ENCODE measurements at places on chromosomes 5 and 9.

- DNase-seq: no peak
Observed at GRCh38 chr9:121620325-121620673, 31.1 kb upstream of the DAB2IP start.

GRCh38 chr5:125409234-125409860, 662.9 kb upstream of the ZNF608 start:
- DNase-seq: no peak

GRCh38 chr9:132163457-132163875, 1.6 kb downstream of the NTNG2 start:
- DNase-seq: no peak

DNA sequence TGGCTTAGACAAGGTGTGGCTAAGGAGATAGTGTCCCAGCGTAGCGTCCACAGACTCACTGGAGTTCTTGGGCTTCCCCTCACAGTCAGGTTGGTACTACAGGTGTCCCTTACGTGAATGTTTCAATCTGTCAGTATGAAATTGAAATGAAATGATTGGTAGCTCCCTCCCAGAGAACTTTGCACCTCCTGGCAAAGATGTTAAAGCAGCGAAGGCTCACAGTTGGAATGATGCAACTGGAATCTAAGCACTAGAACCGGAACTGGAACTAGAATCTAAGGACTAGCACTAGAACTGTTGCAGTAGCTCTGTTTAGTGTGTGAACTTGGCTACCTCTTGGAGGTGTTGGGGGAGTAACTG, 1.1 kb downstream of the SLC31A1 start:
- DNase-seq: no peak

DNA sequence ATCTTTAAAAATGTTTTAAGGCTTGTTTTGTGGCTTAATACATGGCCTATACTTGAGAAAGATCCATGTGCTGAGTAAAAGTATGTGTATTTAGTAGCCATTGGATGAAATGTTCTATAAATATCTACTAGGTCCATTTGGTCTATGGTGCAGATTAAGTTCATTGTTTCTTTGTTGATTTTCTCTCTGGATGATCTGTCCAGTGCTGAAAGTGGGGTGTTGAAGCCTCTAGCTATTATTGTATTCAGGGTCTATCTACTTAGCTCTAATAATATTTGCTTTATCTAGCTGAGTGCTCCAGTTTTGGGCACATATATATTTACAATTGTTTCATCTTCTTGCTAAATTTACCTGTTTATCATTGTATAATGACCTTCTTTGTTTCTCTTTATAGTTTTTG, 272.2 kb upstream of the NR4A3 start:
- no peak for DNase-seq

DNA sequence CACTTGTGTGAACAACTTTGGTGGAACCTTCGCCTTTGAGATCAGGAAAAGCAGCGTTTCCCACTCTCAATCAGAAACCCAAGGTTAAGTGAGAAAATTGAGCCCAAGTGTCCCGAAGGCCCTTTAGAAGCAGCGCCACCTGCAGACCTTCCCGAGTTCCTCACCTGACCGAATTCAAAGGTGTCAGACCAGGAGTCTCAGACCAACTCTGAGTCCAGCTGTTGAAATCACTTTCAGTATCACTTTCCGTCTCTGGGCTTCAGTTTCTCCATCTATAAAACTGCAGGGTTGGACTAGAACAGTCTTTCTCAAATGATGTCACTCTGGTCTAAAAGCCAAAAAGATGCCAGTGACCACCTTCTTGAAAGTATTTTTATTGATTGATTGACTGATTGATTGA, 31.7 kb upstream of the GRHPR start:
- DNase-seq: peak; percentile 29

DNA sequence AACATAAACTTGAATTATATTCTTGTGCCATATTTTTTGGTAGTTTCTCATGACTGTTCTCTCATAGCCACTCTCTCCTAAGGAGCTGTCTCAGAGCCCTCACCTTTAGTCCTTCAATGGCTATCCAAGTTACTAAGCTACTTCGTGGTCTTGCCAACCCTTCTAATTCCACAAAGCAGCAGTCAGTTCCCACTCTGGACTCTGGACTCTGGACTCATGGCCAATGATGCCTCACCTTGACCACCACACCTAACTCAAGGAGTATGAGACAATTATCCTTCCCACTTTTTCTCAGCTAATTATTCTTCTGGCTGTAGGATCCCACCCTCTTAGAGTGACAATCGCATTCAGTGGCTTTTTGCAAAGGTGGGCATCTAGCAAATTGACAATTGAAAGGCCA, 42.2 kb downstream of the TUSC1 start:
- no peak for DNase-seq

DNA sequence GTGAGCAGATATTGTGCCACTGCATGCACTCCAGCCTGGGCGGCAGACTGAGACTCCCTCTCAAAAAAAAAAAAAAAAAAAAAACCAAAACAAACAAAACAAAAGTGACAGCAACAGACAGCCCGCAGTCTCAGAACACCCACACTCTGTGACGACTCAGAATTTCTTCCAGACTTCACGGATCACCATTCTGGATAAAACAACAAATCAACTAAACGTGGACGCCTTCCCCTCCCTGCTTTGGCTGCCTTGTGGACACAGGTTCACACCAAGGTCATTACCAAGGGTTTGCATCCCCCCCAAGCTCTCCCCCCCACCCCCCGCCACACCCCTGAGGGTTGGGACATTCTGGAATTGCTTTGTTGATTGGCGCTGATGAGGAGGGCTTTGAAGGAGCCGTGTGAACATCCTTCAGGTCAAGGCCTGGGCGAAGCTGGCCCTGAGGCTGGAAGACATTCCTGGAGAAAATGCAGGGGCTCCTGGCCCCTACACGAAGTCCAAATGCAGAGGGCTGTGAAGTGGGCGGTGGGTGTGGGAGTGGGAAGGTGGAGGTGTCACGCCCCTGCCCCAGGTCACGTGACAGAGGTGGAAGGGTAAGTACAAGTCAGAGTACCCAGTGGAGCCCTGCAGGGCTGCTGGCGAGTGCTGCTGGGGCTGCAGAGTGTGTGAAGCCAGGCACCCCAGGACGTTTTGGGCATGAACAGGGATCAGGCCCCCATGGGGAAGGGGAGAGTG, 10.1 kb downstream of the LCN10 start:
- no peak for DNase-seq

DNA sequence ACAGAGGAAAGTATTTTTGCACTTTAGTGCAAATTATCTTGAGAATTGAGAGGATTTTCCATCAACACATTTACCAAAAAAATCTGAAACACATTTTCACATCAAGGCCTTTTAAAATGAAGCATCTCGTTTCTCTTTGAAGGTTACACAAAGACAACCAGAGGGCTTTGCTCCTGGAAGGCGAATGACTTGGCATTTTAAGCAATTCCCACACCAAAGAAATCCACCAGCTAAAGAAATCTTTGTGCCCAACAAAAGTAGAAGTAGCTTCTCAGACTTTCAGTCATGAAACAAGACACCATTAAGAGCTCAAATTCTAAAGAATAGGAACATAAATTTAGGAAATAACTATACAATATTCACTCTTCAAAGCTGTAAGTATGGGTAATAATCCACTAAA, 59.9 kb downstream of the HABP4 start:
- no peak for DNase-seq

- DNase-seq: peak; percentile 87
Observed at GRCh38 chr5:140342287-140342686, 4.1 kb downstream of the HBEGF start.

- DNase-seq: peak; percentile 2
Observed at GRCh38 chr5:80406980-80407734, 707 bp upstream of the ZFYVE16 start.

GRCh38 chr5:74055486-74056106, 429.6 kb downstream of the ARHGEF28 start:
- no peak for DNase-seq

DNA sequence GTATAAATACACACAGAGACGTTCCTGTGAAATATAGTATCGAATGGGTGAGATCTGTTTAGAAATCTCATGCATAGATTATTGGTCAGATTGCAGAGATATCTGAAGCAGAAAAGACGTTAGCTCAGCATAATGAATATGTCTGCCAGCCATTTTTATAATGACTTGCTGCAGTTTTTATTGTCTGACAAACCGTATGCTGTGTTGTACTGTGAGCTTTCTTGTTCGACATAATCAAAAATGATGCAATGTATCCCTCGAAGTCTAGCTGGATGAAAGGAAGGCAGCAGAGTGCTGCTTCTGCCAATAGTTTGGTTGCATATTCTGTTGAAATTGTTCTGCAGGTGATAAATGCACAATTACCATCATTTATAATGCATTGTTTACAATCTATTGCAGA, 514.9 kb upstream of the ARRDC3 start:
- no peak for DNase-seq

- DNase-seq: no peak
Observed at GRCh38 chr9:87461256-87461655, 36.4 kb upstream of the DAPK1 start.

DNA sequence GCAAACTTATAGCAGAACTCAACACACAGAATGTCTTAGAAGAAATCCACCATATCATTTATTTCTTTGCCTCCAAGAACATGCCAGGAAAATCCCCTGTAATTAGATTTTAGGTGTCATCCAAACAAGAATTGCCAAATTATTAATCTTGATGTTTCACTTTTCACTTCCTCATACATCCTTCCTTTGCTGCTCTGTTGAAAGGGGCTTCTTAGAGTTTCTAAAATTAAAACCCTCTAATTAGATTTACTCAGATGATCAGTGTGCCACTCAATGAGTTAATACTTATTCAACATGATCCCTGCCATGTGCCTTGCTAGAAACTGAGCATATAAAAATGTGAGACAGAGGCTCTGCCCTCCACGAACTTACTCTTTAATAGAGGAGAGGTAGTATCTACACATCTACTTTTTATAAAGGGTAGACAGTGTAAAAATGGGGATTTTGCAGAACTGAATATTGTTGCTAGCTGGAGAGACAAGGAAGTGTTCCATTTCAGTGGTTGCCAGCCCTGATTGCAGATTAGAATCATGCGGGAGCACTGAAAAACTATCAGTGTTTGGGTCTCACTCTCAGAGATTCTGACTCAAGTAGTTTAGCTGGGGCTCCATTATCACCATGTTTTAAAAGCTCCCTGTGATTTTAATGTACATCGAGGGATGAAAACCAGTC, 498.4 kb downstream of the TLE4 start:
- DNase-seq: no peak

- DNase-seq: no peak
Observed at GRCh38 chr9:127485995-127486394, 34.7 kb downstream of the LRSAM1 start.

GRCh38 chr5:31781772-31782171, 142.8 kb downstream of the PDZD2 start:
- DNase-seq: no peak

GRCh38 chr5:115542651-115543364, 1.8 kb downstream of the FEM1C start:
- DNase-seq: no peak

DNA sequence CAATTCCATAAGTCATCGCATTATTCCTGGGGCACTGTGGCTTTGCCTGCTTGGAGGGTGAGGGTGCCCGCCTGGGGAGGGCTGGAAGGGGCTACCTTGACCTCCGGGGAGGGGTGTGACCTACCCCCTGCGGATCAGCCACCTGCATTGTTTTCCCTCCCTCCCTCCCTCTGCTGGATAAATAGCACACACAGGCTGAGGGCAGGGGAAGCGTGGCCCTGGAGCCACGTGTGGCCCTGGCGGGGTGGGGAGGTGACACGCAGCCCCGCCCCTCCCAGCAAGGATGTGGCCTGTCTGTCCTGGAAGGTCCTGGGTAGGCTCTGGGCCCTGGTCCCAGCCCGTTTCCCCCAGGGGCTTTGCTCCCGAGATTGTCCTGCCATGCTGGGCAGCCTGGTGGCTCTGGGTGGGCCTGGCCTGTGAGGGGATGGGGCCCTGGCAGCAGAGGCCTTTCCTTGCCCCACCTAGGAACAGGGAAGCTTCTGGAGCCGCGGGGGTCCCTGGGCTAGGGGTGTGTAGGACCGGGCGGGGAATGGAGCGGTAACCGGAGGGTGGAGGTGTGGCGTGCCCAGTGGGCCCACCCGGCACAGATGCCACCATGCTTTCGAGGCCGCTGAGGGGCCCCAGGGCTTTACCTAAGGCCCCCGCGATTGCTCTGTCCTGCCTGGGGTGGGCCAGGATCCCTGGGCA, 33.4 kb downstream of the RXRA start:
- DNase-seq: no peak

GRCh38 chr9:7245976-7246580, 488.3 kb downstream of the KDM4C start:
- DNase-seq: no peak

DNA sequence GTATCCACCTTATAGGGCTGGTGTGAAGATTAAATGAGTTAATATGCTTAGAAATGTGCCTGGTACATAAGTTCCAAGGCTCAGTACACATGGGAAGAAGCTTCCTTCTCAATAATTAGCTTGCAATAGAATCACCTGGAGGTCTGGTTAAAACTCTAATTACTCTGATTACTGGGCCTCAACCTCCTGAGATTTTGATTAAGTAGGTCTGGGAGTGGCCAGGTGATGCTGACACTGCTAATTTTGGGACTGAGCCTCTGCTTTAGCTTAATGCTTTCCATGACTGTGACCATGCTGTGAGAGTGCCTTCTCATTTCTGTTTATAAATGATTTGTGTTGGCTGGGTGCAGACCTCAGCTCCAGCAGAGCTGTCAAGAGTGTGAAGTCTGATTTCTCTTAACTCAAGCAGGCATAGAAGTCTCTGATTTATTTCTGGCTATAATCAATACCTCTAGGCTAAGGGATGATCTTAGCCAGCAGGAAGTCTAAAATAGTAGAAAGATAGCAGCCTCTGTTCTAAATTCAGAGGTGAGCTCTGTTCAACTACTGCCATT, 85.3 kb upstream of the ZNF608 start:
- DNase-seq: no peak

DNA sequence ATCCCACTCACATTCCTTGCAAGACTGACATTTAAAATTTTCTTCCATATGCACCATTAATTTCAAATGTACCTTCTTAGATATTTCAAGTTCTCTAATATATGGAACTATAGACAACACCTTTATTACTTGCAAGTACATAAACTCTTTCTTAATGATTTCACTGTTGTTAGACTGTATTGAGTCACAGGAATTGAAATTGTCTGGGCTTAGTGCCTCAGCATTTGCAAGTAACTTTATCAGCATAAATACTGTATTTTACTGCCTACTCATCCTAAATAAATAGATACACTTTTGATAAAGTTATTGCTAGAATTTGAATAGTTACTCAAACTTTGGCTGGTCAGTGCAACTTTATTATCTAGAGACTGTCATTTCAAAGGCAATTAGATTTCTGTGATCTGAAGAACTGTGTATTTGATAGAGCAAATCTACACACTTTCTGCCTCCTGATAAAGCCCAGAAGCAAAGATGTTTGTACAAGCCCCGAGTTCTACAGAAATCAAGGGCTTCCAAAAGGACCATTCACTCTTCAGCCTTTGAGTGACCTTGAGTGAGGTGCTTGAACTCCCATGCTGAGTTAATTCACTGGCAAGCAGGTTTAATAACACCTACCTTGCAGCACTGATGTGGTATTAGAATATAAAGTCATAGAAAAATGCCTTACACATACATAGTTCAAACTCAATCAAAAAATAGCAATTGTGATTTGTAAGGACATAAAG, 91.6 kb downstream of the COX7C start:
- no peak for DNase-seq

- DNase-seq: no peak
Observed at GRCh38 chr5:180304431-180305375, 12.8 kb upstream of the MAPK9 start.

GRCh38 chr9:133470988-133471387, 7.9 kb downstream of the SLC2A6 start:
- no peak for DNase-seq

GRCh38 chr5:77367741-77368140, 124.4 kb downstream of the WDR41 start:
- peak; percentile 4 for DNase-seq

GRCh38 chr9:128862401-128862851, 19.3 kb downstream of the KYAT1 start:
- DNase-seq: no peak

GRCh38 chr5:10452768-10453331, 11.2 kb downstream of the ROPN1L start:
- peak; percentile 56 for DNase-seq
